CD4-positive, alpha-beta memory T cell (primary cell): ENCODE measurements at places on chromosomes 1 and 21.

DNA sequence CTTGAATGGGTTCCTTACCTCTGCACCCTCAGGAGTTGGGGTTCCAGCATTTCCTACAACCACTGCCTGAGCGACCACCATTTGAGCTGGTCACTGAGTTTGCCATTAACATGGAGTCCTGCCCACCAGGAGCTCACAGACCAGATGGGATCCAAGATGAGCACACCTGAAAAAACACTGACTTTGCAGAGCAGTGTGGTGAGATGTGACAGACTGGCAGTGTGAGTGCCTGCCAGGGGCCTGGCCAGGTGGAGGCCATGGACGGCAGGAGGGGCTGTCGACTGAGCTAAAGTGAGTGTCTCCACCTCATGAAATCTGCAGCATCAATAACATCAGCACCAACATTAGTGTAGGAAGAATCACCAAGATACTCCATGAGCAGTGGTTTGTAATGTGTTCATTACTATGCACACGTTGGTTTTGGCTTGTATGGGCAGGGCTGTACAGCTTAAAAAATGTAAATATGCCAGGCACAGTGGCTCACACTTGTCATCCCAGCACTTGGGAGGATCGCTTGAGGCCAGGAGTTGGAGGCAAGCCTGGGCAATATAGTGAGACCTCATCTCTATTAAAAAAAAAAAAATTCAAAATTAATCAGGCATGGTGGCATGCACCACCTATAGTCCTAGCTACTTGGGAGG, 12.2 kb upstream of the MIXL1 start:
- DNase-seq = no peak

- no peak for DNase-seq
These were observed 64.0 kb upstream of the ASB17 start for GRCh38 chr1:75996196-75996595.

GRCh38 chr1:117613249-117613968, 7.6 kb downstream of the TENT5C start:
- no peak for DNase-seq

DNA sequence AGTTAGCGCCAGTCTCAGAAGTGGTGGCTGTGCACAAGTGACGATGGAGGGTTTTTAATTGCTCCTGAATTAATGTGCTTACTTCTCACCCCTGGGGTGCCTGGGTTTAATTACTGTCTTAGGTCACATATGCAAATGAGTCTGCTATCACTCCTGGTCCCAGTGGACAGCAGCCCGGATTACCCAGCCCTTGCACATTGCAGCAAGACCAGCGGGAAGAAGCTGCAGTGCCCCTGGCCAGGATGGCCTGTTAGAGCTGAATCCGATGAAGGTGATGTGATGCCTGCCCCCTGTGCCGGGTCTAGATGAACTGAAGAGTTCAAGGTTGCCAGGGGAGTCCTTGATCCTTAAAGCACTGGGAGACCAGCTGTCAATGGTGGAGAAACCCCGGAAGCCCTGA, 24.2 kb downstream of the ENO1 start:
- no peak for DNase-seq

DNA sequence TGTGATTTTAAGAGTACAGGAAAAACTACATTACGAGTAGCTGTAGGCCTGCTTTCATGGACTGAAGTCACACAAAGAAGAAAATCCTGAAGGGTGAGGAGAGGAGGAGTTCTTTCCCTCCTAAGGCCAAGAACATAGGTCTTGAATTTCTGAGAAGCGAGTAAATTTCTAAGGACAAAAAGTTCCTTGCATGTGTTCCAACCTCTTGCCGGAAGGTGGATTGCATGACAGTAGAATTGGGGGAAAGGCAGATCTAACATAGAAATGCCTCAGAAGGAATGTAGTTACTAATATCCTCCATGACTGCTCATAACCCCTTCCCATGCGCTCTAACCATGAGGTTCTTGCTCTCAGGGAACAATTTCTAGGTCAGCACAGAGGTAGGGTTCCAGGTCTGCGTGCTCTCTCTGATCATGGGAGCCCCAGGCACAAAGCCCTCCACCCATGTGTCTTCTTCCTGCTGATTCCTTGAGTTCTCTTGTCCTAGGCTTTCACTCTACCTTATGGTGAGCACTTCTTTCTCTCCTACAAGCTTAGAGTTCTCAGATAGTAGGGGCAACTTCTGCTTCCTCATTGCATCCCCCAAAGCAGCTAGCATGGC, 13.7 kb downstream of the CD2 start:
- no peak for DNase-seq

- DNase-seq = no peak
These were observed 19.9 kb downstream of the MX2 start for GRCh38 chr21:41381731-41382130.

GRCh38 chr1:78226784-78227183, 181.0 kb downstream of the GIPC2 start:
- DNase-seq = no peak

- DNase-seq = no peak
These were observed 128.6 kb downstream of the RIPK4 start for GRCh38 chr21:41638201-41638790.

DNA sequence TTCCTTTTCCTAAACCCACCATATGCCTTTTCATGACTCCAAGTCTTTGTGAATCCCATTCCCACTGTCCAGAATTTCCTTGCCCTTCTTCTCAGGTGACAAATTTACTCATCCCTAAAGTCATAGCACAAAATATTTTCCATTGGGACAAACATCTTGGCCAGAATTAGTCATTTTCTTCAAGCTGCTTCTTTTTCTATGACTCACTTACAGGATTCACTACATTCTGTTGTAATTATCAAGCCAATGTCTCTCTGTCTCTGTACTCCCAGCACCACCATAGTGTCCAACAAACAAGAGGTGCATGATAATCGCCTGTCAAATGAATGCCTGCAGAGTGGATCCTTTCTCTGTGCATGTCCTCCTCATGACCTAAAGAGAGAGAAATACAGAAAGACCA, 37.8 kb downstream of the SGIP1 start:
- no peak for DNase-seq

GRCh38 chr21:41754479-41754891, 12.4 kb downstream of the RIPK4 start:
- no peak for DNase-seq

GRCh38 chr1:65459397-65459768, 38.9 kb downstream of the LEPR start:
- DNase-seq = no peak

GRCh38 chr1:206716870-206717673, 32.4 kb downstream of the MAPKAPK2 start:
- peak; percentile 47 for DNase-seq

DNA sequence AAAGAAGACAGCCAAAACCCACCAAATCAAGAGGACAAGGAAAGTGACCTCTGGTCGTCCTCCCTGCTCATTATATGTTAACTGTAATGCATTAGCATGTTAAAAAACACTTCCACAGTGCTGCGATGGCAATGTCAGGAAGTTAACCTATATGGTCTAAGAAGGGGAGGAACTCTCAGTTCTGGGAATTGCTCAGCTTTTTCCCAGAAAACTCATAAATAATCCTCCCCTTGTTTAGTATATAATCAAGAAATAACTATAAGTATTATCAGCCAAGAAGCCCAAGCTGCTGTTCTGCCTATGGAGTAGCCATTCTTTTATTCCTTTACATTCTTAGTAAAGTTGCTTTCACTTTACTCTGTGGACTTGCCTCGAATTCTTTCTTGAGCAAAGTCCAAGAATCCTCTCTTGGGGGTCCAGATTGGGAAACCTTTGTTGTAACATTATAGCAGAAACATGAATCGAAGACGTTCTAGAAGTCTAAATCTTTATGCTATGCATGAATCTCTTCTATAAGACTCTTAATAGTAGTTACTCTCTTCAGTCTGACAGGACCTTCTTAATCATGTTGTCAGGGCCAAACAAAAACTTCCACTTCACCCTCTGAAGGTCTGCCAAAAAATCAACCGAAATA, 110.0 kb upstream of the VANGL1 start:
- DNase-seq = no peak

DNA sequence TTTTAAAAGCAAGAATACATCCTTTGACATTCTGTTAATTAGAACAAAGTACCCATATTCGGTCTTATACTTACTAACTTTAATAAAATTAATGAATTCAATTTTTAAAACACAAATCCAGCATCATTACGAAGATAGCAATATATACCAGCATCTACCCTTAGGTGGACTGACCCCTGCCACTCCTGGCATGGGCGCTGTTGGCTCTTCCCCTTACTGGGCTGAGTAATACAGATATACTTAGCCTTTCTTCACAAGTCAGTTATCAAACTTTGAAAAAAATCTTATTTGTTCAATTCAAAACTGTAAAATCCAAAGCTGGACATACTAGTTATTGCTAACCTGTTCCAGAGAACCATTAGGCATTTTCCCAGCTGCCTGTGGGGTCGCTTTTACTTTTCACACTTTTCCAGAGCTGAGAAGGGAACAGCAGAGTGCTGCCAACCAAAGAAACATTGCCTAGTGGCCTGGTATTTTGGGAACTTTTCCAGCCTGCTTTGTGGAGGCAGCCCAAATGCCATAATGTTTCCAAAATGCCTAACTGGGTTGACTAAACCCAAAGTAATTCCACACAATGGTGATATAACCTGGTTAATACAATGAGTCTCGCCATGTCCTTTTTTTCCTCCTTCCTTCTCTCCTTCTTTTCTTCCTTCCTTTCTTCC, 424.7 kb upstream of the ADGRL2 start:
- no peak for DNase-seq

DNA sequence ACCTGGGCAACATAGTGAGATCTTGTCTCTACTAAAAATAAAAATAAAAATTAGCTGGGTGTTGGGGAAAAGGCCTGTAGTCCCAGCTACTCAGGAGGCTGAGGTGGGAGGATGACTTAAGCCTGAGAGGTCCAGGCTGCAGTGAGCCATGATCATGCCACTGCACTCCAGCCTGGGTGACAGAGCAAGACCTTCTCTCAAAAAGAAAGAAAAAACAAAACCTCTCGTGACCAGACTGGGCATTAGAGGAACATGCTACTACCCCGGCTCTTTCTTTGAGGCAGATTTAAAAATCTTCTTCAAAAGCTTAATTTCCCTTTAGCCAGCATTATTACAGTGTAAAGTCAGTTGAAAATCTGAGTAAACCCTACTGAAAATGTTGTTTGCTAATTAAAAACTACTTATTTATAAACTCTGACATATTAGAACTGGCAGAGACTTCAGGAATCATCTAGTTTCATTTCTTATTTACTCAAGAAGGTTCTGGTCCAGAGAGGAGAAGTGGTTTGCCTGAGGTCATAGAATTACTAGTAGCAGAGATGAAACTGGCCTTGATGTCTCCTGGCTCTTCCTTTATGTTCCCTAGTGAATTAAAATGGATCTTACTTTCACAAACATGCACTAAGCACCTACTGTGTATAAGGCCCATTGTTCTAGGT, 11.6 kb upstream of the ELAVL4 start:
- DNase-seq = no peak

DNA sequence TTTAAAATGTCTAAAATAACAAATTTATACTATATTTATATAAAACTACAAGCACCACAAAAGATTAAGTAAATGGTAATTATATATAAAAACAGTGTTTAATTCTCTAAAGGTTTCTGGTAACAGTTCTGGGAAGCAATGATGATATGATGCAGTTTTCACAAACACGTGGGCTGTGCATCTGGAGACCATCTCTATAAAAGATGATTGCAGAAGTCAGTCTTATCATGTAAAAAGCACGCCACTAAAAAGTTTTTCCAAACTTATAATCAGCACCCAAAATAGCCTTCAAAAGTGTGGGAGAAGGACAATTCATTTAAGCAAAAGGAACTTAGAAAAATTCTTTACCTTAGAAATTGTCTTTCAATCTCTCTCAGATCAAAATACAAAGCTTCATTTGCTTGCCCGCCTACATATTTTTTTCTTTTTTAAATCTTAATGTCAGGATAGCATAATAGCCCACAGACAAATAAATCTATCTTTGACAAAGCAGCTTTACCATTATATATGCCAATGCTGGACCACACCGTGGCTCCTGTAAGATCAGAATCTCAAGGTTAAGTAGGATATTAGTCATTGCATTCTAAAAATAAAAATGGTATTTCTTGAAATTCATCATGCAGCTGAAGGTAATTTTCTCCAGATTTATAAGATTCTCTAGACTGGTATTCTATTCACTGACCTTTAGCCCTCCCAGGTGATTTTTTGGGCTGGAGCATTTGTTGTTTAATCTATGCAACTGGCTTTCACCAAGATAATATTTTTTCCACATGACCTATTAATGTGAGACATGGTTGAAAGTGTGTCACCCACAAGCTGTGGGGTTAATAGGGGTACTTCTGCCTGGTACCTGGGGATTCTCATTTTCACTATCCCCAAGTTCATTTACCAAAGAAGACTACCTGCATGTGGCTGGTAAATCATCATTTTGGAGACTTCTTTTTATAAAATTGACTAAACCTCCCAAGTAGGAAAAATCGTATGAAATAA, 189.6 kb upstream of the ST6GALNAC5 start:
- no peak for DNase-seq

- DNase-seq = no peak
These were observed 86.2 kb upstream of the IRF2BP2 start for GRCh38 chr1:234696148-234696576.

- no peak for DNase-seq
These were observed 4.8 kb upstream of the DYNLT5 start for GRCh38 chr1:66747501-66747900.

GRCh38 chr1:41394959-41395956, 34.0 kb downstream of the FOXO6 start:
- DNase-seq = no peak

GRCh38 chr1:75602486-75602885, 8.4 kb downstream of the SLC44A5 start:
- DNase-seq = no peak

DNA sequence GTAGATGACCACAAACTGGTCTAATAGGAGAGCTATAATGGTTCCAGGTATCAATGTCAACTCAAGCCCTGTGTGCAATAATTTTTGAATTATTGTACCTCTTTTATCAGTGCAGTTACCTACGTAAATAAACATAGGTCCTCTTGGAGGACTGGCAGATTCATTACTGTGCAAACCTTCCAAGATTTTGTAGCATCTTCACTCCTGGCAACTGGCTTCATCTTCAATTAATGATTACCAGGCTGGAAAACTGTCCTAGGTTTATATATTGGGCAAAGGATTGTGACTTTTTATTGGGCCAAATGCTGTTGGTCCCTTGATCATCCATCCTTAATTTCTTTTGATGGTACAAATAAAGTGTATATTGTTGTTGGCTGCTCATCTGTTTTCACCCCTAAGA, 35.6 kb downstream of the C4BPA start:
- DNase-seq = no peak

DNA sequence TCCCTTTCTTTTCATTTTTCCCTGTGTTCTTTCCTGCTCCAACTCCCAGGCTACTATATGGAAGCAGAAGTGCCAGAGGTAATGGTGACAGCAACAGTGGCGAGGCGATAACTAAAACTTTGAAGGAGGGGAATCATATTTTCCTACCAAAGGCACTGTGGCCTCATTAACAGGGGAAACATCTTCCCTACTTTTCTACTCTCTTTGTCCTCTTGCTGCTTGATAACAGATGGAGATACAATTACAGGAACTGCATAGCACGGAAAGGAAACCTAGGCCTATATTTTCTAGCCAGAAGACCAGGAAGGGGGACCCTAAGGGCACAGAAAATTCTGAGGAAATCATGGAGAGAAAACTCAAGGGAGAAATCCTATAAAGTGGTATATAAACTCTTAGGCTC, 42.3 kb downstream of the SASS6 start:
- no peak for DNase-seq

- no peak for DNase-seq
These were observed 273.9 kb upstream of the FMN2 start for GRCh38 chr1:239817801-239818200.

- DNase-seq = no peak
These were observed 145.6 kb downstream of the ZZZ3 start for GRCh38 chr1:77536813-77537212.
